ENCODE measurements at places on chromosomes 5 and 9.

- DNase-seq: no peak
Observed at GRCh38 chr5:177987326-177987725, 8.7 kb downstream of the PROP1 start.

- no peak for DNase-seq
Observed at GRCh38 chr5:102777099-102777498, 22.0 kb downstream of the PAM start.

- DNase-seq: no peak
Observed at GRCh38 chr9:108073823-108074222, 584.3 kb upstream of the KLF4 start.

DNA sequence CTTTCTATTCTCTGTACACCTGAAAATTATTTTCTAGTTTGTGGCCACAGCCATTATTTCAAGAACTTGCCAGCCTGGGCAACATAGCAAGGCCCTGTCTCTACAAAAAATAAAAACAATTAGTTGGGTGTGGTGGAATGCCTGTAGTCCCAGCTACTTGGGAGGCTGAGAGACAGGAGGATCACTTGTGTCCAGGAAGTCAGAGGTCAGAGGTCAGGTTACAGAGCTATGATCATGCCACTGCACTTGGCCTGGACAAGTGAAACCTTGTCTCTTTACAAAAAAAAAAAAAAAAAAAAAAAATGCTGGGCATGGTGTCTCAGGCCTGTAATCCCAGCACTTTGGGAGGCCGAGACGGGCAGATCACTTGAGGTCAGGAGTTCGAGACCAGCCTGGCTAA lies 58.3 kb downstream of the HMGCR start:
- no peak for DNase-seq

GRCh38 chr5:52947851-52948250 lies 41.3 kb upstream of the ITGA2 start:
- DNase-seq: no peak

DNA sequence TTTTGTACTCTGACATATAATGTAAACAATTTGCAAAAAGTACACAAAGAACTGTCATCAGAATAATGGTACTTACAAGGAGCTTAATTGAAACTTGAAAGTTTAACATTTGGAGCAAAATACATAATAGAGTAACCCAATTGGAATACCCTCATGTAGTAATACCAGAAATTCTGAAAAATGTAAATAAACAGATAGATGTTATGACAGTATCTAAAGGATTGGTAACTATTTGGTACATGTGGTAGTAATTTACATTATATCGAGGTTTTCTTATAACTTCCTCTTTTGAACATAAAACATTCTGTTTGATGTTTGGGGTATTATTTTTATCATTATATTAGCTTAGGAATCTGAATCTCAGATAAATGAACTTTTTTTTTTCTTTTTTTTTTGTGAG lies 211.7 kb upstream of the ELL2 start:
- DNase-seq: no peak

DNA sequence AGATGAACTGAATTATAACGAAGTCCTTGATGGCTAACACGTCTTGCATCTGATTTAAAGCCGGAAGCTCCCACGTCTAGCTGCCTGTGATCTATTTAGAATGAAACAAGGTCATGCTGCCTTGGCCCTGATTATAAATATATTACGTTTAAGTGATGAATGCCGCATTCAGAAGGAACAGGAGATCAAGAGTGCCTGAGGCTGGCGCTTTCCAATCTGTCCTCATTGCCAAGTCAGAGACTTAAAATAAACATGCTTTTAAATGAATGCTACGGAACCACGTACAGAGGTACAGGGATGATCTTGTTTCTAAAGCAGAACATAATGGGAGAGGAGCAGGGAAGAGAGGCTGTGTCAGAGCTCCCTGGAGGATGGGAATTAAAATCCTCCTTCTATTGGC lies 292.8 kb downstream of the TLE1 start:
- DNase-seq: no peak

DNA sequence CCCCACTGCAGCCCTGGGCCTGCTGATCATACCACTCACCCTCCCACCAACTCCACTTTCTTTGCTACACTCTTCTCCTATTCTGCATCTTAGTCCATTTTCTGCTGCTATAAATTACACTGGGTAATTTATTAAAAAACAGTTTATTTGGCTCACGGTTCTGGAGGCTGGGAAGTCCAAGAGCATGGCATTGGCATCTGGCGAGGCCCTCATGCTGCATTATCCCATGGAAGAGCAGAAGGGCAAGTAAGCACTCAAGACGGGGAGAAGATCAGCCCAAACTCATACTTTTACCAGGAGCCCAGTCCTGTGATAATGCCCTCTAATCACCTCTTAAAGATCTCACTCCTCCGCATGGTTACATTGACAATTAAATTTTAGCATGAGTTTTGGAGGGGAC lies 9.4 kb downstream of the GLIPR2 start:
- DNase-seq: no peak

- no peak for DNase-seq
Observed at GRCh38 chr9:90105773-90106172, 501.0 kb downstream of the GADD45G start.

Measured in forelimb muscle (tissue), 1 donor.